Neural crest cell (in vitro differentiated cells): ENCODE measurements at places on chromosomes 3 and 15. TPM values are rescaled to one million over a fixed set of nuclear protein-coding genes. Genes with fewer than 3 reads are reported as not detected.

The RAB7A gene
- 148 and 149 TPM in 2 replicates for total RNA-seq

The ITGA11 gene
- 0.18 and 0.51 TPM in 2 replicates for total RNA-seq

The ICE2 gene
- 69.7 and 80.3 TPM in 2 replicates for total RNA-seq

DNA sequence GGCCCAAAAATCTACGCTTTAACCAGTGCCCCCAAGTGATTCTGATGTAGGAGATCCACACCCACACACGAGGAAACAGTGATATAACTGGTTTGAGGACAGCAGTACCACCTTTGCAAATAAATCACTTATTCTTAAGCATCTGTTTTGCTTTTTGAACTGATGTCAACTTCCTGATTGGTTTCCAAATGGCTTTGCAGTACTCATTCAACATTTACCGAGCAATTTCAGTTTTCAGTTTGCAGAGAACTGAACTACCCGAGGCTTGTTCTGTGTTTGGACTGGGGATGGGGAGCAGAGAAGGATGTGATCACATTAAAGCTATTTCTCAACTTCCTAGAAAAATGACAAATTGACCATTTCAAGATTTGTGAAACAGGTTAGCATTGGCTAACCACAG is 1.1 kb upstream of the GYG1 start:
- no peak for DNase-seq

DNA sequence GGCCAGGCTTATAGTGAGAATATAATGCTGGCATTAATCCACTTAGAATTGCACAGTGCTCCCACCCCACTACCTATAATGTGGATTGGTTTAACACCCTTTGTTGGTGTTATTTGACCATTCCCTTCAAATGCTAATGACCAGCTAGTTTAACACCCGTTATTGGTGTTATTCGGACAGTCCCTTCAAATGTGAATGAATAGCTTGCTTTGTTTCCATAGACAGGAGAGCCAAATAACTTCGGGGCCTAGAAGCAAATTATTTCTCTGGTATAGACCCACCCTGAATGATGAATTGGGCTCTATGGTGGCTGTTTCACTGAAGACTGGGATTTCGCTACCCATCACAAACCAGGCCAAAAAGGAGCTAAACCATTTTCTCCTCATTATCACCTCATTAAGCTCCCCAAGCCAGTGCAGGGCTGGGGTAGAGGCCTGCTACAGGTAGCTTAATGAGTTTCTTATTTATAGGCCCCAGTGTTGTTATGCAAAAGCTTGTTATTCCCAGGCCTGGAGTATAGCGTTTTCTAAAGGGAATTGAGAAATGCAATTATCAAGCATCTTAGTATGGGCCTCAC is 494.1 kb upstream of the DPH6 start:
- DNase-seq, result no peak

- DNase-seq, result no peak
Measured at GRCh38 chr15:65339920-65340319, 35.4 kb downstream of the RNU5B-1 start.

GRCh38 chr3:175511219-175511785 is 652.2 kb downstream of the NAALADL2 start:
- DNase-seq, result no peak

- no peak for DNase-seq
Measured at GRCh38 chr15:82750831-82751180, 41.1 kb upstream of the AP3B2 start.

- DNase-seq, result no peak
Measured at GRCh38 chr15:47885920-47886319, 168.6 kb downstream of the SEMA6D start.

DNA sequence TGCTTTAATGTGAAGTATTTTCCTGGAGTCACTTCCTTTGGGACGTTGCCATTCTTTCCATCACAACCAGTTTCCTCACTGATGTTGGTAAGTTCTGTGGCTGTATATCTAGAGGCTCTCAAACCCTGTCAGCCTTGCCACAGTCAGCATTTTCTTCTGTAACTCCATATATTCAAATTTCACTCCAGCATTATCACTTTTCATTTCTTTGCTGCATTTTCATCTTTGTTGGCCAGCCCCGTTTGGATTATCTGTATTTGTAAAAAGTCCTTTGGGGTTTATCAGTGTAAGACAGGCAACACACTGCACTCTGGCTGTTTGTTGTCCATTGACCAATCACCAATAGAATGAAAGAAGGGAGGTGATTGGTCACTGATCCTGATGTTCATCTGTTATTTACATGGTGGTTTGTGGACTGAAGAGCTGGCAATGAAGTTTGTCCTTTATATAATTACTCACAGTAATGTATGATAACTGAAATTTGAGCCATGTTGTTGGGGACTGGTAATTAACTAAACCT is 20.3 kb downstream of the GMPS start:
- DNase-seq, result no peak

- DNase-seq, result no peak
Measured at GRCh38 chr15:90667073-90667754, 49.9 kb upstream of the BLM start.

- no peak for DNase-seq
Measured at GRCh38 chr3:44772099-44772442, 10.5 kb downstream of the KIF15 start.
